CD4-positive, alpha-beta T cell treated with Interleukin-17A for 4 hours (primary cell): ENCODE measurements at places on chromosomes 11 and 22.

DNA sequence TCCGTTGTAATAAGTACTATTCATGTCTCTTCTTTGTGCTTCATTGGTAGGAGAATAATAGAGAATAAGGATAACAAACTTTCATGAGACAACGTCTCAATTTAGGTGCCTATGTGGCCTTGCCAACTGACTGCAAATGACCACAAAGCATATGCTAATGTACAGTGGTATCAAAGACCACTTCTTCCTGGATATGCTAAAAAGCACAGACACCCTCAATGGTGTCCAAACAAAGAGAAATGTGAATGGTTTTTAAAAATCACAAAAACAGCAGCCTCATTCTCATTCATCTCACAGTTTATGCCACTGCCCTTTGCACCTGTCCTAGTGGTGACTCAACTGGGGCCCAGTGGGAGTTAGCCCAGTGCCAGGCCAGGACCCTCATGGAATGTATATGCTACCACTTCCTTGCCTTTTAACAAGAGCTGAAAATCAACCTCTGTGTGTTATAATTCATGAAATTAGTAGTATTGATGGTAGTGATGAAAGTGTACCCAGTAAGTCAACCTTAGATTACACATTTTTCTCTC lies 65.2 kb upstream of the MTMR2 start:
- DNase-seq, result no peak

DNA sequence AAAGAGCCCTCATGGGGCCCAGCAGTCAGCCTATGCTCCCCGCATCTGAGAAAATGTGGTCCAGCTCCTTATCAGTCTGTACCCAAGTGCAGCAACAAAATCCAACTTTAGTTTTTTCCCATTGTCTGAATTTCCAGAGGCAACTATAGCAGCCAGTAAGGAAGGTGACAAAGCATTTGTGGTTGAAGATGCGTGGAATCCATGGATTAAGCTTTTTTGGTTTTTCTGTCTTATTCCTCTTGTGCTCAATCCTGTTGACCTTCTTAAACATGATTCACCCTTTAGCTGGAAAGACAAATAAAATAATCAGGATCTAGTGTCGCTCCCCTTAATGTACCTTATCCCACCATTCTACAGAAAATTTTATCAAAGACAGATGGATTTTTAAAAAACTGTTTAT lies 14.3 kb downstream of the GDPD4 start:
- DNase-seq, result no peak

DNA sequence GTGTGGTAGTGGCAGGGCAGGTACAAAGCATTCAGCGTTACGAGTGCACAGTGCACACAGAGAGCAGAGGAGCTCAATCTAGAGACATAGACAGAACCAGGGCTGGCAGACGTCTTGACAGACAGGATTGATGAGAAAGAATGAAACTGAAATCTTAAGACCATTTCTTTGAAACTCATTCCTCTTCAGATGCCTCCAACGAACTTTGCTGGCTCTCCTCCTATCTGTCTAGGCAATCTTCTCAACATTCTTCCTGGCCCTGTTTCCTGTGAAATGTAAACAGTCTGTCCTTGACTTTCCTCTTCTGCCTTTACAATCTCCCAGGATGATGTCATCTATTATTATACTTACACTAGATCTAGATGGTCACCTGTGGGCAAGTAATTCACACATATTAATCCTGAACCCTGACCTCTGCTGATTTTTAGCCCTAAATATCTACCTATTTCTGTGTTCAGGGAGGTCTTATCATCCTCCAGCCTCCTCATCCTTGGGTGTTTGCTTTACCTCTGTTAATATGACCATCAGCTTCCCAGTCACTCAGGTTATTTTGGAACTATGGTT lies 119.5 kb downstream of the ENTHD1 start:
- peak; percentile 43 for DNase-seq

- no peak for DNase-seq
Observed at GRCh38 chr11:84412862-84413261, 1126.7 kb upstream of the CCDC90B start.

- DNase-seq, result no peak
Observed at GRCh38 chr11:73249304-73249703, 22.8 kb upstream of the P2RY6 start.

DNA sequence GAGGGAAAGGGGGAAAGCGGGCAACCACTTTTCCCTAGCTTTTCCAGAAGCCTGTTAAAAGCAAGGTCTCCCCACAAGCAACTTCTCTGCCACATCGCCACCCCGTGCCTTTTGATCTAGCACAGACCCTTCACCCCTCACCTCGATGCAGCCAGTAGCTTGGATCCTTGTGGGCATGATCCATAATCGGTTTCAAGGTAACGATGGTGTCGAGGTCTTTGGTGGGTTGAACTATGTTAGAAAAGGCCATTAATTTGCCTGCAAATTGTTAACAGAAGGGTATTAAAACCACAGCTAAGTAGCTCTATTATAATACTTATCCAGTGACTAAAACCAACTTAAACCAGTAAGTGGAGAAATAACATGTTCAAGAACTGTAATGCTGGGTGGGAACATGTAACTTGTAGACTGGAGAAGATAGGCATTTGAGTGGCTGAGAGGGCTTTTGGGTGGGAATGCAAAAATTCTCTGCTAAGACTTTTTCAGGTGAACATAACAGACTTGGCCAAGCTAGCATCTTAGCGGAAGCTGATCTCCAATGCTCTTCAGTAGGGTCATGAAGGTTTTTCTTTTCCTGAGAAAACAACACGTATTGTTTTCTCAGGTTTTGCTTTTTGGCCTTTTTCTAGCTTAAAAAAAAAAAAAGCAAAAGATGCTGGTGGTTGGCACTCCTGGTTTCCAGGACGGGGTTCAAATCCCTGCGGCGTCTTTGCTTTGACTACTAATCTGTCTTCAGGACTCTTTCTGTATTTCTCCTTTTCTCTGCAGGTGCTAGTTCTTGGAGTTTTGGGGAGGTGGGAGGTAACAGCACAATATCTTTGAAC lies 6.8 kb downstream of the MALAT1 start:
- DNase-seq, result no peak

DNA sequence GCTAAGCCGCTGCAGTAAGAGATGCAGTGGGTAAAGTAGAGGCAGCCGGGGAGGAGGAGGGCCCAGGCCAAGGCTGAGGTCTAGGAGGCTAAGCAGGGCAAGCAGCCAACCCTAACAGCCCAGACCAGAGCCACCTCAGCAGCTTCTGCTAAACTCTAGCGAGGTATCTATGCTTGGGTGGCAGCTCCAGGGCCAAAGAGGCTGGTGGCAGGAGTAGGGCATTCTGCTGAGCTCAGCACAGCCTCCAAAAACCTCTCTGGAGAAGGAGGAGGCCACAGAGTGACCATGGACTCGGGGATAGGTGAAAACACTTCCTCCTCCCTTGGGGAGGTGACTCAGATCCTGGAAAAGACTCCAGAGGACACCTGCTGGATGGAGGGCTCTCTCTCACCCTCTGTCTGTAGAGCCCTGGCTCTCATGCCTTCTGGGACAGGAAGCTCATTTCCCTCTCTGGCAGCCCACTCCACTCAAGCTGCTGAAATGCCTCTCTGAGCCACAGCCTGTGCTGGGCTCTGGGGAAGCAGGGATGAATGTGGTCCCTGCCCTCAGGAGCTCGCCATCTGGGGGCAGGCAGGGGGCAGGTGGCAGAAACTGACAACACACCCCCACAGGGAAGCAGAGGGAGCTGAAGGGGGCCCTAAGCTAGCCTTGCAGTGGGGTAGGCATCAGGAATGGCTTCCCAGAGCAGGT lies 16.5 kb upstream of the TPBGL start:
- DNase-seq, result no peak

GRCh38 chr22:36862251-36863242 lies 1.7 kb downstream of the NCF4 start:
- peak; percentile 19 for DNase-seq

DNA sequence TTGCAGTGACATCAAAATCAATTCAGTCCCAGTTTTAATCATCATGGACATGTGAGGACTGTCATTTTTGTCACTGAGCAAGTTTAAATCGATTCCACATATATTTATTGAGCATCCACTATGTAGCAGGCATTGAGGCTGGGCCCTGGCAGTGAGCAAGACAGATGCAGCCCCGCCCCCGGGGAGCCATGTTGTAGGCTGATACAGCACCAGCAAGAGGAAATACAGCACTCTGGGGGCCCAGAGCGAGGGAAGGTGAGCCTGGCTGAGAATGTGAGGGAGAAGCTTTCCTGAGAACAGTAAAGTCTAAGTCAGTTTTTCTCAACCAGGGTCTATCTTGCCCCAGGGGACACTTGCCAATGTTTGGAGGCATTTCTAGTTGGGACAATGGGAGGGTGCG lies 108.6 kb upstream of the ASPHD2 start:
- no peak for DNase-seq

- DNase-seq, result no peak
Observed at GRCh38 chr11:132231656-132232347, 861.4 kb downstream of the NTM start.

DNA sequence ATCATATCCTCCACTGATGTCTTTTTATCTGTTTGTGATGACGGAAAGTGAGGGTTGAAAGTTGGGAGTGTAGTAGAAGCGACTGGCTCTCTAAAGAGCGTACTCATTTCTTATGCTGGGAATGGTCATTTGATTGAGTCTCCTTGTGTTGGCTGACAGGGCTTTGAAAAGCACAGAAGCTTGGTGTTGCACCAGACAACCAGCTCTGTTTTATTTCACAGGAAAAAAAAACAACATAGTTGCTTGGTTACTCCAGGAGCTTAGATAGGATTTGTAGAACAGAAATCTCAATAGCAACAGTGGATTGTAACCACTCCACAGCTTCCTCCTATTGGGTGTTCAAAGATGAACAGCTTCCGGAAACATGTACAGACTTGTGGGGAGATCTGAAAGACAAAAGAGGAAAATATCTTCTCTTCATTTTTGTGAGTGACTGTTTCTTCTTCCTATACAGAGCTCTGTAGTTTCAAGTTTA lies 2.7 kb downstream of the RBM14 start:
- no peak for DNase-seq

DNA sequence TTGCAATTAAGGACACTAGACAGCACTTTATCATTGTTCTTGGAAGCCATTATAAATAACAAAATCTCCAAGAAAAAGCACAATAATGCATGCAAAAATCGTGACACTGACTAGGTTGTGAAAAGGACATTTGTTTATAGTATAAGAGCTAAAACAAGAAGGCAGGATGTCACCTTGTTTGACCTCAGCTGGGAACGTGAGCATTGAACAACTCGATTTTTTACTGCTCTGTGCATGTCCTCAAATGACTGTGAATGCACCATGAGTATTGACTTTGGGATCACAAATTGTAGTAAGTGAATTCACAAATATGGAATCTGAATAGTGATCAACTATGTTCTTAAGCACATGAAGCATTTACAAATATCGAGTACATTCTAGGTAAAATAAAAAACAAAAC lies 35.3 kb upstream of the ARHGAP20 start:
- no peak for DNase-seq

DNA sequence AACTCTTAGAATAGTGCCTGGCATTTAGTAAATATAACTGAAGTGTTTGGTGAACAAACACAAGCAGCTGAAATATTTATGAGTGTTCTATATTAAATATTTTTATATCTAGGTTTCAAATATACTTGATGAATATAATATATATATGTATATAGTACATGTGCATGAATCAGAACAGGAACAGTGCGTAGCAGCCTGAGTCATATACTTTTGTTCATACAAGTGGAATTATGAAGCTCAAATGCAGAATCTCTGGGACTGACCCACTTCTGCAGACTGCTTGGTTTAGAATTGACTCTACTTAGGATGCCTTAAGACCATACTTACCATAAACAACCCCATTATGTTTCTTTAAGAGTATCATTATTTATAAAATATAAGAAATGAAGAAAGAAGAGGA lies 997.8 kb upstream of the RAG2 start:
- DNase-seq, result no peak

DNA sequence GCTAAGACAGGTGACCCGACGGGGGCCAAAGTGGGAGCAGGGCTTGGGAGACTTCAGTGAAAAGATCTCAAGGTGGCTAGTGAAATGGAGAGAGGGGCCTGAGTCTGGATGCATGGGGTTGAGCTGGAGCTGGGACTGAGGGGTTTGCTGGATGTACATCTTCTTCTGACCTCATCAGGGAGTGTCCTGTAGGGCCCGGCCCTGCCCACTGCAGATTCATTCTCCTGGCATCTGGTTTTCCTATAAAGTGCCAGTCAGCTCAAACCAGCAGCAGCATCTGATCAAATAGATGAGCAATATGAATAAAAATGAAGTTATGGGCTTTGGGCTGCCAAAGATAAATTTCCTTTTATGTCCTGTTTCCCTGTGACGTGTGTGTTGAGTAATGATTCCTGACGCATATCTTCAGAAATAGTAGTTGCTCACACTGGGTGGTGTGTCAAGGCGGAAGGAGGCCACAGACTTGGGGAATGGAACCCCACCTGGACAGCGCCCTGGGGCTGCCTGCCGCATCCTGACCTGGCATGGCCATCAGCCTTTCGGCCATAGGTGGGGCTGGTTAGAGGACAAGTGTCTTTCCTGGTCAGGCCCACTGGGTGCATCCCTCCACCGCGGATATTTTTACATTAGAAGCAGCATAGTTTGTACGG lies 135.4 kb downstream of the OSBP2 start:
- no peak for DNase-seq

GRCh38 chr11:47672283-47672730 lies 29.9 kb upstream of the MTCH2 start:
- no peak for DNase-seq

GRCh38 chr11:117872420-117872961 lies 4.0 kb downstream of the FXYD6 start:
- no peak for DNase-seq

GRCh38 chr22:46421267-46421666 lies 85.8 kb downstream of the TRMU start:
- DNase-seq, result peak; percentile 15

DNA sequence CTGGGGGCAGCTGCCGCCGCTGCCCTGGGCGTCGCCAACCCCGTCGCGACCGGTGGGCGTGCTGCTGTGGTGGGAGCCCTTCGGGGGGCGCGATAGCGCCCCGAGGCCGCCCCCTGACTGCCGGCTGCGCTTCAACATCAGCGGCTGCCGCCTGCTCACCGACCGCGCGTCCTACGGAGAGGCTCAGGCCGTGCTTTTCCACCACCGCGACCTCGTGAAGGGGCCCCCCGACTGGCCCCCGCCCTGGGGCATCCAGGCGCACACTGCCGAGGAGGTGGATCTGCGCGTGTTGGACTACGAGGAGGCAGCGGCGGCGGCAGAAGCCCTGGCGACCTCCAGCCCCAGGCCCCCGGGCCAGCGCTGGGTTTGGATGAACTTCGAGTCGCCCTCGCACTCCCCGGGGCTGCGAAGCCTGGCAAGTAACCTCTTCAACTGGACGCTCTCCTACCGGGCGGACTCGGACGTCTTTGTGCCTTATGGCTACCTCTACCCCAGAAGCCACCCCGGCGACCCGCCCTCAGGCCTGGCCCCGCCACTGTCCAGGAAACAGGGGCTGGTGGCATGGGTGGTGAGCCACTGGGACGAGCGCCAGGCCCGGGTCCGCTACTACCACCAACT lies 1.0 kb downstream of the FUT4 start:
- DNase-seq, result no peak

- peak; percentile 34 for DNase-seq
Observed at GRCh38 chr22:20238901-20239675, 29.0 kb downstream of the RTN4R start.
